ENCODE measurements at places on chromosomes 3 and 15.
A peak's percentile ranks its signal among the peaks of the same experiment; 100 is the strongest.

- DNase-seq: no peak
These were observed 20.7 kb upstream of the LRRC2 start for GRCh38 chr3:46586738-46587246.

GRCh38 chr3:170056710-170057454 lies 19.1 kb downstream of the GPR160 start:
- DNase-seq: no peak

DNA sequence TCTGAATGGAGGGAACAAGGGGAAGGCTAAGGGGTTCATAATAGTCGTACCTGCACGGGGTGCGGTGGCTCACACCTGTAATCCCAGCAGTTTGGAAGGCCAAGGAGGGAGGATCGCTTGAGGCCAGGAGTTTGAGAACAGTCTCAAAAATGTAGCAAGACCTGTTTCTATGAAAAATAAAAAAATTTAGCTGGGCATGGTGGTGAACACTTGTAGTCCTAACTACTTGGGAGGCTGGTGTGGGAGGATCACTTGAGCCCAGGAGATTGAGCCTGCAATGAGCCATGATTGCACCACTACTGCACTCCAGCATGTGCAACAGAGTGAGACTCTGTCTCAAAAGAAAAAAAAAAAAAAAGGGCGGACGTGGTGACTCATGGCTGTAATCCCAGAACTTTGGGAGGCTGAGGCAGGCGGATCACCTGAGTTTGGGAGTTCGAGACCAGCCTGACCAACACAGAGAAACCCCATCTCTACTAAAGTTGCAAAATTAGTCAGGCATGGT lies 17.9 kb upstream of the HDAC11 start:
- DNase-seq: no peak

- no peak for DNase-seq
These were observed 133.0 kb downstream of the XXYLT1 start for GRCh38 chr3:195137638-195138588.

- DNase-seq: peak; percentile 7
These were observed 12.4 kb downstream of the OTOL1 start for GRCh38 chr3:161508852-161509477.

DNA sequence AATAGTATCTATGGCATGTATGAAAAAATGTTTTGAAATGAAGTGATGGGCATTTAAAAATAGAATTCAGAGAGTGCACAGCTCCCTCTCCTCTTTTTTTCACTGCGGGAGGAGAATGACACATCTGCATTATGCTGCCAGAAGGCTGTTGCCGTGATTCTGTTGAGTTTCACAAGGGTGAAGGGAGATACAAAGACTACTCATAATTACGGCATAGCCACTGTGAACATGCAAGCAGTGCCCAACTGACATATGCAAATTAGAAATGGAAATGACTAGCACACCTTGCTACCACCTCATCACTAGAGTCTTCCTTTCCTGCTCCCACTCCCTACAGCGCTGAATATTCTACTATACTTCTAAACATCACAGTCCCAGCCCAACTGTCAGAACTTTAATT lies 20.1 kb downstream of the IFT57 start:
- no peak for DNase-seq

DNA sequence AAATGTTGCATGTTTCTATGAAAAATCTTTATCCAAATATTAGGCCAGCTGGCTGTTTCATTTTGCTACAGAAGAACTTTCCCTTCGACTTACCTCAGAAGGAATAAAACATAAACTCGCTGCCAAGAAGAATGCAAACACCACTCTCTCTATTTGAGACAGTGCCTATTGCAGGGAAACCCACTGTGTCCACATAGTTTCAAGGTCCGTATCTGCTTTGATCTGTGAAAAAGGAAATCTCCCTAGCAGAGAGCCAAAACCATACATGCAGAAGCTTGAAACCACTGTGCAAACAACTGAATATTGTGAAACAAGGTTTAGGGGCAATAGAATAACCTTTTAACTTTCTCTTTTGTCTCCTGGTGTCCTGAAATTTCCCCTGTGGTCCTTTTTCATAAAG lies 35.0 kb upstream of the CAPN7 start:
- DNase-seq: no peak

DNA sequence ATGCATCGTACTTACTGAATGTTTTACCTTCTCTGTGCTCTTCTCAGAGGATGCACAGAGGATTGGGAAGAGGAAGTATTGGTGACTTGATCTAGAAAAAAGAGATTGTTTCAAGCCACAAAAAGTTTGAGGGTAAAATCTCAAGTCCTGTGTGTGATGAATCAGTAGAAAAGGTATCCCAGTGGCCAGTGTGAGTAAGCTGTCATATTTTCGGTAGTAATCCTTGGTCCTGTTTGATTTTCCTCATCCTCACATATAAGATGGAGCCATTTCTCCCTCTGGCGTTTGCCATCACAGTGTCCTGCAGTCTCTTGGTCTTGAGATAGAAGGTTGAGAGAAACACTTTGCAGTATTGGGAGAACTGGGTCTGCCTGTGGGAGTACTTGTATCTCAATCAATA lies 166.8 kb downstream of the LPP start:
- DNase-seq: no peak

DNA sequence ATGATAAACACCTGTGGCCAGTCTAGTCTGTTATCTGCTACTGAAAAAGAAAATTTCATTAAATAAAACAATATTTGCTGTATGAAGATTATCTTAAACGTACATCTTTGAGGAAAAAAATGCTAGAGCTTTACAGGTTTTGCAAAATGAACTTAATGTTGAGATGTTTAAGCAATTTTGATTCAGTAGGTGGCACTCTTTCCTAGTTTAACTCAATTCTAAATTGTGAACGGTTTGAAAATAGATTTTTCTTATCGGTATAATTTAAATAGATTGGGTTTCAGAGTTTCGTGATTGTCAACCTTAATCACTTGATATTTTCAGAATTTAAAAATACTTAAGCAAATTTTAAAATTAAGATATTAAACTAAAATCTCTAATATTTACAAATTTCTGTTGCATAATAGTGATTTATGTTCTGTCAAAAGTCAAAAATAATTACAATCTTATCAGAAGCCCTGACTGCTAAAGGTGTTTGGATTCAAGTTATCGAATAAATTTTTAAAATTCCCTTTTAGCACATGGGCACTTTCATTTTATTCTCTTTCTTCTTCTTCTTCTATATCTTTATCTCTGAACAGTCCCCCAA lies 7.0 kb upstream of the RNF111 start:
- DNase-seq: peak; percentile 63

- DNase-seq: no peak
These were observed 53.0 kb downstream of the PDIA5 start for GRCh38 chr3:123119802-123120201.

GRCh38 chr3:140188285-140188684 lies 253.3 kb downstream of the CLSTN2 start:
- no peak for DNase-seq

- no peak for DNase-seq
These were observed 39.4 kb upstream of the B3GNT5 start for GRCh38 chr3:183213415-183214276.

- no peak for DNase-seq
These were observed 60.1 kb downstream of the MBNL1 start for GRCh38 chr3:152328841-152329240.

GRCh38 chr3:65888196-65888595 lies 150.5 kb downstream of the MAGI1 start:
- DNase-seq: no peak

DNA sequence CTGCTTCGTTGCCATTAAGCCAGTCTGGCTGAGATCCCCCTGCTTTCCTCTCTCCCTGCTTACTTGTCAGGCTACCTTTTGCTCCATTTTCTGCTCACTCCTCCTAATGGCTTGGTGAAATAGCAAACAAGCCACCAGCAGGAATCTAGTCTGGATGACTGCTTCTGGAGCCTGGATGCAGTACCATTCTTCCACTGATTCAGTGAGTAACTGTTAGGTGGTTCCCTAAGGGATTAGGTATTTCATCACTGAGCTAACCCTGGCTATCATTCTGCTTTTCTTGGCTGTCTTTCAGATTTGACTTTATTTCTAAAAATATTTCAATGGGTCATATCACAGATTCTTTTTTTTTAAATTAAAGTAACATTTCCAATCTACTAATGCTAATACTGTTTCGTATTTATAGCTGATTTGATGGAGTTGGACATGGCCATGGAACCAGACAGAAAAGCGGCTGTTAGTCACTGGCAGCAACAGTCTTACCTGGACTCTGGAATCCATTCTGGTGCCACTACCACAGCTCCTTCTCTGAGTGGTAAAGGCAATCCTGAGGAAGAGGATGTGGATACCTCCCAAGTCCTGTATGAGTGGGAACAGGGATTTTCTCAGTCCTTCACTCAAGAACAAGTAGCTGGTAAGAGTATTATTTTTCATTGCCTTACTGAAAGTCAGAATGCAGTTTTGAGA lies 25.0 kb downstream of the CTNNB1 start:
- DNase-seq: no peak

GRCh38 chr3:50003824-50004223 lies 63.9 kb downstream of the RBM6 start:
- DNase-seq: no peak

DNA sequence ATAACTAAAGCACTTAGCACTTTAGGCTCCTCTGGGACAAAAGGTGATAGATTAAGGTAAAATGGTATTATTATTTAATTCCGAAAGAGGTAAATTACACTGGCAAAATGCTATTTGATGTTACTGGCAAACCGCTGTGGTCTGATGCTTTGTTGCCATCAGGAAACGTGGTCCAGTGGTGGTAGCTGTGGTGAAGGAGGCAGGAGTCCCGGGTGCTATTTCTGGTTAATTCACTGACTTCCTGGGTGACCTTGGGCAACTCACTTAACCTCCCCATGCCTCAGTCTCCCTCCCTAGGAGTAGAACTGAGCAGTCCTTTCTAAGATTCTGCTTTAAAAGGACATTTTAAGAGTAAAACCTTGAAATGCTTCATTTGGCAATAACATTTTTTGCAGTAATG lies 233.4 kb downstream of the ZPLD1 start:
- no peak for DNase-seq

- DNase-seq: no peak
These were observed 167.9 kb downstream of the PDE8A start for GRCh38 chr15:85149465-85150129.

DNA sequence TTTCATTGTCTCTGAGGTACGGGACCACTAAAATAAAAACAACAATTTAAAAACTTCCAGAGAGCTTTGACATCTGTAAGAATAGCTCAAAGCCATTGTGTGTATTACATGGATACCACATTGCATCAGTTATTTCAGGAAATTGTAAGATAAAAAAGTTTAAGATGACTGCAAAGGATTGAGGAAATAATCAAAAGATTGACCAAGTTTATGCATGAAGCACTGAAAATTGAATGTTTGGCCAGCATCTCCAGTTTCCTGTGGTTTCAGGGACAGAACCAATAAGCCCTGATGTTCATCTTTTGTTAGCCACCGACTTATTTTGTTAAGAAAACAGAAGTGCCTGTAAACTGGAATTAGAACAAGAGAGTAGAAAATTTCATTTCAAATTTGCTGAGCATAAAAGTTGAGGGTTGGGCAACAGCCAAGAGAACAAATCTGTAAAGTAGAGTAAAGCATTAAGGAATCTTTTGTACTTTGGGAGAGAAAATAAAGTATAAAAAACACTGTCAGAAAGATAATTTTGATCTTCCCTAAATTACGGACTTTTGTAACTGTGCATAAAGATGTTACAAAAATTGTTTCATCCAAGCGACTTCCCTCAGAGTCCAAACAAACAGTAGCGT lies 211.5 kb upstream of the P2RY1 start:
- DNase-seq: no peak

DNA sequence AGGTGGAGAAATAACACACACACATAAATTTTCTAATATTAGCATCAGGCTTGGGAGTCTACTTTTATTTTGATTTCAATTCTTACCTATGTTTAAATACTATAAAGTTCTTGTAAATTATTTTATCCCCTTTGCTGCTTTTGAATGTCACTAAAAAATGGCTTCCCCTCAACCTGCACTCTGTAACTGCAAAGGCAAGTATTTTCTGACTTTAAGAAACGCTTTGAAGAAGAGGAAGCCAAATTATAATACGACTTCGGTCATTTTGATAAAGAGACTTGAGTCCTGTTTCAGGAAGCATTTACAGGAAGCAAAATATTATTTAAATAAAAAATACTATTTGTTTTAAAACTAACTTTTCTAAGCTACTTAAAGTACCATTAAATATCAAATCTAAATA lies 627.7 kb upstream of the AGTR1 start:
- no peak for DNase-seq

DNA sequence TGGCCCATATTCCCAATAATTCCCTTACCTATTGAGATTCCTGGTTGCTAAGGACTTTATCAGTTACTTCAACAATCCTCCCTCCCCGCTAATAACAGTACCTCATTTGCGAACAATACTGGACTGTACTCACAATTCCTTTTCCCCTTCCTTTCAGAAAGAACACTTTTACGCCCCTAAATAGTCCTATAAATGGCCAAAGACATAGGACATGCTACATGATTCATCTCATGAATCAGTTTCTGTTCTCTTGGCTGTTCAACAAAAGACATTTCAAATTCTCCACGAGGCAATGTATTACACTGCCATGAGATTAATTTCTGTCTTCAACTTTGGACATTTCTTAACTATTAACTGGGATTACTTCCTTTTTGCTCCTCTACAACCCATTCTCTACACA lies 264.4 kb downstream of the TIGIT start:
- no peak for DNase-seq

DNA sequence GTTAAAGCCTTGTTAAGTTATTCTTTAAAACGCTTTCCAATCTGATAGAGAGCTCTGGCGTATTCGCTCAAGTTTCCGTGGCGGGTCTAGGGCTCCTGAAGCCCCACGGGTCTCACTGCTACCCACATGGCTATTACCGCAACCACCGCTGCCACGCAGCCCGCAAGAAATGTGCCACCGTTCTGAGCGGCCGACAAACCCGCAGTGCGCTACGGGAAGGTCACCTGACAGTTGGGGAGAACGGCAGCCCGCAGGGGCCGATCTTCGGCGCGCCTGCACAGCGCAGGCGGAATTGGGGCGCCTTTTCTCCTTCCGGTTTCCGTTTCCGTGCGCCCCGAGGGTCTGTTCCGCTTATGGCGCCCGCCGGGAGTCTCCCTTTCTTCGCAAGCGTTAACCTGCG lies 76.6 kb upstream of the SNRPN start:
- peak; percentile 11 for DNase-seq
